Myometrial cell (primary cell): ENCODE measurements at places on chromosomes 16 and 17. TPM values are rescaled to one million over a fixed set of nuclear protein-coding genes. Genes with fewer than 3 reads are reported as not detected.

Gene CRAMP1
- total RNA-seq: 2.6 and 3.5 TPM in 2 replicates

Gene SLFN14
- total RNA-seq: not detected in 2 replicates

Gene SMIM36
- total RNA-seq: not detected in 2 replicates

Gene GINS2
- 16.1 and 22.5 TPM in 2 replicates for total RNA-seq

Gene EVPLL
- not detected in 2 replicates for total RNA-seq
